Stimulated activated CD4-positive, alpha-beta T cell treated with anti-CD3 and anti-CD28 coated beads, Interleukin-1b, Interleukin-23, amount 100 ng/mL, for 1 hour (primary cell): ENCODE measurements at places on chromosomes 11 and 22.

DNA sequence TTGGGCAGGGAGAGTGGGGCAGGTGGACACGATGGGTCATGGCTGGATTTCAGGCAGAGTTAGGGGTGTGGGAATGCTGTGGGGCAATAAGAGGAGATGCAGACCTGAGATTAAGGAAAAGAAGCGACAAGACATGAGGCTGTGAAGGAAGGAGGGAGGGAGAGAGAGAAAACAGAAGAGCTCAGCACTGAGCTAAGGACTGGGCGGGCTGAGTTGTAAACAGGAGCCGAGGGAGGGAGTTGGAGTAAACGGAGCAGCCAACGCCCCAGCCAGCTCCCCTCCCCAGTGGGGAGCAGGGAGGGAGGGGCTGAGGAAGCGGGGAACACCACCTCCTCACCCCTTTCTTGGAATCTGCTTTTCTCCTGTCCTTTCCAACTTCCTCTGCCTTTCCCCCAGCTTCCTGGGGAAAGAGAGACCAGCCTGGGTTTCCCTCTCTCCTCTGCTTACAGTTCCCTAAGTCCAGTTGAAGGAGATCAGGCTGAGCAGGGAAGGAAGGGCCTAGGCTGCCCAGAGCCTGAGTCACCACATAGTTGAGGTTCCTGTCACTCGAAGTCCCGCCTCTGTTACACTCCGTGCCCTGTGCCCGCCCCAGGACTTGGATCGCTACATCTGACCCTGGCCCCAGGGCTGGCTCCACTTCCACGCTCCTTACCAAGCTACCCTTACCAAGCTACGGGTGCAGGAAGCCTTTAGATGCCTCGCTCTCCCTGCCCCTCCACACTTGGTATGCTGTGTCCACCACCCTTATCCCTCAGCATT is 6.7 kb upstream of the AHNAK start:
- DNase-seq, result no peak

GRCh38 chr11:12241401-12241800 is 131.0 kb downstream of the MICAL2 start:
- no peak for DNase-seq

- DNase-seq, result no peak
These were observed 445.6 kb downstream of the NTM start for GRCh38 chr11:131816051-131816450.

DNA sequence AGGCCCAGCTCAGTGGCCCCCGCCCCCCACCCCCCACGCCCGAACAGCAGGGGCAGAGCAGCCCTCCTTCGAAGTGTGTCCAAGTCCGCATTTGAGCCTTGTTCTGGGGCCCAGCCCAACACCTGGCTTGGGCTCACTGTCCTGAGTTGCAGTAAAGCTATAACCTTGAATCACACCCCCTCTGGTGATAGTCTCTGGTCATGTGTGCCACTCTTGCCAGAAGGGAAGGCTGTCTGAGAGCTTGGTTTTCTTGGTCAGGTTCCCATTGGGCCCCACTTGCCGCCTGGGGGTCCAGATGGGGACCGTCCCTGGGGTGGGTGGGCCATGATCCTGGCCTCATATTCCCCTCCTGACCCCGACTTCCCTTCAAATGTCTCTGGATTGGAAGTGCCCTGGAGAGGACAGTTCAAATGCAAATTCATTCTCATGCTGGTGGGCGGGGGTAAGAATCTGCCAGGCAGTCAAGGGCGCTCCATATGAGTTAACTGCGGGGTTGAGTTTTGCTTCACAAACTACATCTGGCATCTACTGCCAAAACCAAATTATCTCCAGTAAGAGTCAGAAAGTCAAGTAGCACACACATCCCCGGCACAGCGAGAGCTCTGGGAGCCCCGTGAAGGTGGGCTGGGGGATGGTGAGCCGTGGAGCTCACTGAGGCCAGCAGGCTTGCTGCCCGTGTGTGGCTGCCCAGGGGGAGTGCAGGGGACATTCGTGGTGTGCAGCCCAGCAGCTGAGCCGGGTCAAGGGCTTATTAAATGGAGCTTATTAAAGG is 35.7 kb downstream of the B3GAT1 start:
- no peak for DNase-seq

DNA sequence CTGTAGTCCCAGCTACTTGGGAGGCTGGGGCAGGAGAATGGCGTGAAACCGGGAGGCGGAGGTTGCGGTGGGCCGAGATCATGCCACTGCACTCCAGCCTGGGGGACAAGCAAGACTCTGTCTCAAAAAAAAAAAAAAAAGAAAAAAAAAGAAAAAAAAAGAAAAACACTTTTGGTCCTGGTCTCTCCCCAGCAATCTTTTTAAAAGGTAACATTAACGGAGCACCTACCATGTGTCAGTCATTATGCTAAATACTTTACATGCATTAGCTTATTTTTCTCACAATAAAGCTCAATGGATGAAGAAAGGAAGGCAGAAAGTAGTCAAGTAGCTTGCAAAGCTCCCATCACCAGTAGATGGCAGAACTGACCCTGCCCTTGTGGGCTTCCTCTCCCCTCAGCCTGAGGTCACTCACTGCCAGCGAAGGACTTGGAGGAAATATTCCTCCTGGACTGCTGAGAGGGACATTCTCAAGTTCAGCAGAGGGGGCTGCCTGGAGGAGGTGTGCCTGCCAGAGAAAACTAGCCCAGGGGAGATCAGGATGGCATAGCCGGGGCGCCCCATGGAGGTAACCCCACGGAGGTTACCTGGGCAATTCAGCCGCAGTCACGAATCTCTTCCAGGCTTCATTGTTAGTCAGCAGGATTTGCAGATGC is 15.5 kb downstream of the APOL3 start:
- DNase-seq, result no peak

DNA sequence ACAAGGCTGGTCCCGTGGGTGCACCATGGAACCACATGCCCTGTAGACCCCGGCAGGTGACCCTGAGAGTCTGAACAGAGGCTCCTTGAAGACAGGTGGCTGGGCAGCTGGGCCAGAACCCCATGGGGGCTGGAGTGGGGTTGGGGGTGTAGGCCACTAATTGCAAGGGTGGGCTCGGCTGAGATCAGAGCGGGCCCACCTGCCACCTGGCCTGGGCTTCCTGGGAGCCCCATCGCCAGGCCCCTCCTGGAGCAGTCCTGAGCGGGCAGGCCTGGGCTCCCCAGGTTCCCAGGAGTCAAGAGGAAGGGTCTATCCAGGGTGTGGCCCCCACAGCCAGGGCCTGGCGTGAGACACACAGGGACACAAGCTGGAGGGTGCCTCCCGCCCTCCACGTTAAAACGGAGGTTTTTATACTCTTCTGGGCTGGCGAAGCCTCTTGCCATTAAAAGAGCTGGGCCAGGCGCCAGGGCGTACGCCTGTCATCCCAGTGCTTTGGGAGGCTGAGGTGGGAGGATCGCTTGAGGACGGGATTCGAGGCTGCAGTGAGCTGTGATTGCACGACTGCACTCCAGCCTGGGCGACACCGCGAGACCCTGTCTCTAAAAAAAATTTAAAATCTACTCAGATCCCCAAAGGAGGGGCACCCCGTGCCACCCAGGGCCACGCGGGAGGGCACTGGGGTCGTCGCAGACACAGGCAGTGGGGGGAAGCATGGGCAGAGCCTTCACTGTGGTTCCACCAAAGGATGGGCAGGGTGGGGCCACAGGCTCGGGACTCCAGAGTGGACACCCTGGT is 4.8 kb upstream of the TRABD start:
- no peak for DNase-seq

DNA sequence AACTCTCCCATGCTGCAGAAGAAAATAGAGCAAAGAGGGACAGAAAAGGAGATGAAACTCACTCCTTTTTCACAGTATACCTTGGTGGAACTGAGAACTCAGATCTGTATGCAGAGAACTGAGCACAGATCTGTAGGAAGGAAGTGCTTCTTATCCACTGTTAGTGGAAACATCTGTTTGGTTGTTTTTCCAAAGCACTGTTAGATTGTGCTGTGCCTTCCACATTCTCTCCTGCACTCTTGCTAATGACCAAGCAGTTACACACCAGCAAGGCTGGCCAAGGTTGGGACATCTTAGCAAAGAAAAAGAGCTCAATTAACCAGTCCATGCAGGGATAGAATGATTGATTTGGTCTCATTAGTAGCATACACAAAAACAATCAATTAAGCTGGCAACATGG is 20.1 kb upstream of the SIK2 start:
- DNase-seq, result no peak

GRCh38 chr11:2347308-2347830 is 29.7 kb upstream of the CD81 start:
- no peak for DNase-seq

GRCh38 chr11:47355283-47356128 is 3.0 kb upstream of the MYBPC3 start:
- no peak for DNase-seq

DNA sequence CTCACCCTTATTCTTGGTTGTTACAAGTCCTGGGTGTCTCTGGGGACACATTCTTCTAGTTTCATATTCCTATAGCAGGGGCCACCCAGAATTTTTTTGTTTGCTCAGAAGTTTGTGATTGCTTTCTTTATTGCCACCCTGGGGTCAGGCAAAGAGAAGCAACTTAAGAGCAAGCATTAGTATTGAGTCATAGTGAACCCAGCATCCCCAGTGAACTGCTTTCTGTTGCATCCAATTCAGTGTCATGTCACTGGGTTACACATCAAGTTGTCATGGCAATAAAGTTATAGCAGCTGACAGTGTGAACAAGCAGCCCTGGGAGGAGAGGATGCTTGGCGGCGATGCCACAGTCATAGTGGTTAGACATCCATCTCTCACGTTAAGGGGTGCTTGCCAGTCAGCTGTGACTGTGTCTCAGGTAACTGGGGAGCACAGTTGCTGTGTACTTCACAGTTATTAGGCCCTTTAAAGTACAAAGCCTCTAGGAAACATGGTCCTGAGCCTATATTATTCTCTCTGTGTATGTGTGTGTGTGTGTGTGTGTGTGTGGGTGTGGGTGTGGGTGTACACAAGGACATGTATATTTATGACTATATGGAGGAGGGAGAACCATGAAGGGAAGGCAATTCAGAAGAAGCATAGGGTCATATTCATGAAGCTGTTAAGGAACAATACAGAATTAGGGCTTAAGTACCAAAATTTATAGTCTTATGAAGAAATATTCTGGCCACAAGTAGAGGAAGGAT is 52.5 kb downstream of the TRIM44 start:
- DNase-seq, result no peak

- no peak for DNase-seq
These were observed 15.8 kb upstream of the SYN3 start for GRCh38 chr22:33073989-33074418.

DNA sequence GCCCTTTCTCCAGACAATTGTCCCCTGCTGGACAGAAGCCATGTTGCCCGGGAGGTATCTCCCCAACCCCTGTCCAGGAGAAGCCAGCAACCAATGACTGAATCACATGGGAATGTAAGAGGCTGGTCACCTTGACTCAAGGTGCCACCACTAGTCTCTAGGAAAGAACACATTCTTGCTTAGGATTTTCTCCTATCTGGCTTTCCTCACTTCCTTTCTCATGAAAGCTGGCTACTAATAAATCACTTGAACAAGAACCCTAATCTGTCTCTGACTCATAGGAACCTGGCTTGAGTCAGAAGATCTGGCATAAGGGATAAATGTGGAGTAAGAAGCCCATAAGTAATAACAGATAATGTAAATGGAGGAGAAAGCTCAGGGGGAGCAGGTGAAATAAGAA is 101.4 kb upstream of the C11orf87 start:
- DNase-seq, result no peak
